ENCODE measurements at places on chromosomes 13 and 19.
A peak's percentile ranks its signal among the peaks of the same experiment; 100 is the strongest.

GRCh38 chr13:99911965-99912566, 59.5 kb downstream of the ZIC5 start:
- no peak for DNase-seq

- DNase-seq = peak; percentile 44
Observed at GRCh38 chr19:2239771-2240770, 3.4 kb downstream of the SF3A2 start.

GRCh38 chr13:75904012-75904411, 267.9 kb downstream of the LMO7 start:
- no peak for DNase-seq

- no peak for DNase-seq
Observed at GRCh38 chr13:40163066-40164000, 503.1 kb downstream of the FOXO1 start.

DNA sequence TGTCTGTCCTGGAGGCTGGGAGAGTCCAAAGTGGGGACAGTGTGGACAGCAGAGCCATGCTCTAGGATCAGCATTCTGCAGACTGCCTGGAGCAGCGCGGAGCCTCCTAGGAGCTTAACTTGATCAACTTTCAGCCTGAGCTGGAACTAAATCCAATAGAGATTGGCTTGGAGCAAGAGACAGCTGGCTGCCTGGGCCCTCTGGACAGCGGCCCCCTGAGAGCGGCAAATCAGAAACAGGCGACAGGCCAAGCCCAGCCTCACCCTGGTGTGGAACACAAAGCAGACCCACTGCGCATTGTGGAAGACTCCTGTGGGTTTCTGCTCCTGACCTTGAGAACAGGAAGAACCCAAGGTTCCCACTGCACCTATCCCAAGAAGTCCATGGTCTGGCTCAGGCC, 462.2 kb downstream of the TSHZ3 start:
- DNase-seq = no peak

- no peak for DNase-seq
Observed at GRCh38 chr19:15025217-15025616, 24.1 kb upstream of the CASP14 start.

Data from MM.1S (cell line).